Endothelial cell of umbilical vein (primary cell): ENCODE measurements at places on chromosomes 1 and 21.

- no peaks in the 10 kb centered on the region for H3K36me3 ChIP-seq
- no peak for DNase-seq
- no peak overlapping the region for H3K27ac ChIP-seq
- H3K27me3 ChIP-seq: no peaks in the 10 kb centered on the region
Observed at GRCh38 chr1:73813236-73813635, 384.7 kb downstream of the LRRIQ3 start.

DNA sequence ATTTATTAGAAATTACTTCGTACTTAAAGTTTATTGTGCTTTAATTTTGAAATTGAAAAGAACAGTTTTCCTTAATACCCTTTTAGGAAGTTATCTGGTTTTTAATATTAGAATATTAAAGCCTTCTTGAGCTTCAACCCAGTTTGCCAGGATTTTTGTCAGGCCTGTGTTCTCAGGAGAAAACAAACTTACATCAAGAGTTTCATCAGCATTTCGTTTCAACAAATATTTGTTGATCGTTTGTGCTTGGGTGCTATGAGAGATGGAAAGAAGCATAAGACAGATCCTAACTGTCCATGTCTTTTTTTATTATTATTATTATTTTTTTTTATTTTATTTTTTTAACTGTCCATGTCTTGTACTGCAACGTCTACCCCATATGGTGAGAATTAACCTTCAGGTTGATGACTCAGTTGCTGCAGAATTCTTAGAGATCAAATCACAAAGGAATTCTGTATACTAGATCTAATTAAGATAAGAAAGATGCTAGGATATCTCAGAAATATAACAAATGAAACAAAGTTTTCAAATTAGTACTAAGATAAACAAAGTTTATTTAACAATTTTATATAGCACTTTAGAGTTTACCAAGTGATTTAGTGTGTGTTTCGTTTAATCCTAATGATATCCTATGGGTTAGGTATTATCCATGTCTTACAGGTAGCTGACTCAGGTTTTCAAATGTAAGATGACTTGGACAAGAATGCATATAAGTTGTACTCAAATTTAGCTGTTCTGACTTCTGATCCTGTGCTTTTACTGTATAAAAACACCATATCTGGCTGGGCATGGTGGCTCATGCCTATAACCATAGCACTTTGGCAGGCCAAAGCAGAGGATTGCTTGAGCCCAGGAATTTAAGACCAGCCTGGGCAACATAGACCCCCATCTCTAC is 14.3 kb downstream of the FBXO28 start:
- H3K4me1 ChIP-seq: peaks cover 3% of the 10 kb centered on the region
- H3K27ac ChIP-seq: no peak overlapping the region
- H3K4me3 ChIP-seq: no peak overlapping the region
- DNase-seq: no peak
- no peaks in the 10 kb centered on the region for H3K27me3 ChIP-seq

DNA sequence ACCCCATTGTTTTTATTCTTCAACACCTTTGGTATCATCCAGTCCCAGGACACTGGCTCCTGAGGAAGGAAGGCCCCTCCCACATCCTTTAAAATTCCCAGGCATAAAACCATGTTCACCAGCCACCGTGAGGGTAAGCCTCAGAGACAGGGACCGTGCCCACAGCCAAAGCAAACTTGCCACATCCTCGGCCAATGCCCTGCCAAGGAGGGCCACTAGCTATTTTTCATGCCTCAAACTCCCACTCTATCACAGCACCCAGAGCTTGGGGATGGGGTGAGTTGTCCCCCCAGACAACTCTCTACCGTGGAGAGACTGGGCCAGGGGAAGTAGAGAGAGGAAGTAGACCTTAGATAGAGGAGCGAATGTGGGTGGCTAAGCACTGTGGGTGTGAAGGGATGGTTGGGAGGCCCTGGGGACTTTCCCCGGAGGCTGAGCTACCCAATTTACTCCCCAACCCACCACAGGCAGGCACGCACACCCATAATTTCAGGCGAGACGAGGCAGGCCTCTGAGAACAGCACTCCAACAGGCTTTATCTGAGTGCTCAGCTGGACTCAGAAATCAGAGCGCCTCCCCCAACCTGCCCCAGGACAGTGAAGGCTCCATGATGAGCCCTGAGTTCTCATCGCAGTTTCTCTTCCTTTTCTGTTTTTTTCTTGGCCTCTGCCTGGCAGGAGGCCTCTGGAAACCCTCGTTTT is 15.9 kb upstream of the BTG2 start:
- no peak overlapping the region for H3K27ac ChIP-seq
- no peak for DNase-seq
- H3K4me3 ChIP-seq: no peak overlapping the region
- no peaks in the 10 kb centered on the region for H3K36me3 ChIP-seq

GRCh38 chr1:150165622-150166612 is 16.2 kb downstream of the PLEKHO1 start:
- peaks cover 18% of the 10 kb centered on the region for H3K4me1 ChIP-seq
- H3K36me3 ChIP-seq: no peaks in the 10 kb centered on the region
- H3K4me3 ChIP-seq: no peak overlapping the region
- H3K27me3 ChIP-seq: no peaks in the 10 kb centered on the region

DNA sequence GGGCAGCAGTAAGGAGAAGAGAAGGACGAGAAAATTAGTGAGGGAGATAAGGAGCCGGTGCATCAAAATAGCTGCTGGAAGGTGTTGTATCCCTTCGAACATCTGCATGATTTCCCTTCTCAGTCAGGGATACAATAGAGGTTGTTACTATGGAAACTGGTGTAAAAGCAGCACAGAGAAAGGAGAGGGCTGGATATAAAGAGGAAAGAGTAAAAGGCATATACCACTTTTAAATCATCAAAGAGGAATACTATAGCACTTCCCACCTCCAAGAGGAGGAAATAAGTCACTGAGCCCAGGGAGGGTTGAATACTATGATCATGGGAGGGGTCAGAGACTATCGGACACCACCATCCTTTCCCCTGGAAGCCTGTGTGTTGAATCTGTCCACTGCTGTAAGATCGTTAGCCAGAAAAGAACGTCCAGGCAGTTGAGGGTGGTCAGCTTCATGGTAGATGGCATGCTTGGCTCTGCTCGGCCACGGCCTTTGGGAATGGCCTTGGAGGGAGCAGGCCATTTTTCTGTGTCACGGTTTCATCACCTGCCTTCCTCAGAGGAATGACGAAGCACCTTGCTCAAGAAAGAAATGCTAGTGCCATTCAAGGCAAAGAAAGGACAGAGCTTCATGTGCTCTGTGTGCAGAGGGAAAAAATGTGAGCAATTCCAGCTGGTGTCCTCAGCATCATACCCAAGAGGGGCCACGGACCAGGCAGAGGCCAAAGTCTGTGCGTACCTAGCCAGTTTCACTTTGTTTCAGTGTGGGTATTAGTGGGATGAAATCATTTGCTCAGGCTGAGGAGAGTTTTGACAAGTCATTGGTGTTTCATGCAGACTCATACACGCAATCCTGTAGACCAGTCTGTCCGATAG is 64.2 kb downstream of the IRF2BP2 start:
- no peaks in the 10 kb centered on the region for H3K36me3 ChIP-seq
- DNase-seq: peak; percentile 42
- no peak overlapping the region for H3K4me3 ChIP-seq
- H3K27ac ChIP-seq: peak overlapping the region; percentile 2
- peaks cover 28% of the 10 kb centered on the region for H3K4me1 ChIP-seq

DNA sequence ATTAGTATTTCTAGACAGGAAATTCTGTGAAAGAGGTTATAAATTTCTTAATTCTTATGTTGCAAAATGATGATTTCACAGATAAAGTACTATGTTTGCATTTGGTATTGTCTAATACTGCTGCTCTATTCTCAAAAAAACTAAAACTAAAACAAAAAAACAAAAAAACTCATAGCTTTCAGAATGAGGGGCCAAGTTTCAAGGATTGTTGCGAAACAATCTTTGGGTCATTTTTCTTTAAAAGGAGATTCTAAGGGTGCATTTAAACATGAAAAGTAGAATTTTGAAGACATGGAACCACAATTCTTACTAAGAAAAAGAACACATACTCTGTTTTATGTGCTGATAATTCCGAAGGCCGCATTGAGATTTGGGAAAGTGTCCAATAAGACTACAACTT is 645.1 kb downstream of the ADGRL2 start:
- H3K4me1 ChIP-seq: no peaks in the 10 kb centered on the region
- no peaks in the 10 kb centered on the region for H3K27me3 ChIP-seq
- DNase-seq: no peak
- no peak overlapping the region for H3K27ac ChIP-seq
- H3K4me3 ChIP-seq: no peak overlapping the region

DNA sequence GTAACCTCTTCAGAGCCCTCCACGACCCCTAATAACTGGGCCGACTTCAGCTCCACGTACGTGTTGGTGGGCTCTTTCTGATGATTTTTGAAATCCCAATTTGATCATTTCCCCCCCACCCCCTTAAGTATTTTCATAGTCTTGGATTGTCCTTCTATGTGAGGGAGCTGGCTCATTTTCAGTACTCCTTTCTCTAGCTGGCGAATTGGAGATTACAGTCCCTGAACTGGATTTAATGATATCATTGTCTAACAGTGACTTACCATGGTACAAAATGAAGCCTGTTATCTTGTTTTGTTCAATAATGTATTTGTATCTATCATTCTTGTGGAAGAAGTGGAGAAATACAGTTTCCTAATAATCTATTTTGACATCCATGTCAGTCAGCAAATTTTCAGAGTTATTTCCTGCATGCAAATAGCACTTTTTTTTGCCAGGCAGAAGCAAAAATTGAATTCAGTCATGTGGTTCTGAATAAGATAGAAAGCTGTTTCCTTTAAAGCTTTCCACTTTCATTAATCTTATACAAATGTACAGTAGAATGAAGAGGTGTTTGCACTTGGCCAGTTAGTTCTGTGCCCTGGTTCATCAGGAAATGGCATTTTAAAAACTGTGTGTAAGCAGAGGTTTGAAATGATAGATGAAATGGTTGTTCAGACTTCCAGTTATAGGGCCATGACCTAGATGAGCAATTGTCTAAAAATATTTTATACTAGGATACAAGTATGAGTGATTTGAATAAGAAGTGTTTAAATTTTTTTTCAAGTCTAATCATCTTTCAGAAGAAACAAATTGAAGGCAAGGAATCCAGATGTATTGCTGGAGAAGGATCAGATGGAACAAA is 104.2 kb downstream of the ATP5PO start:
- H3K27ac ChIP-seq: no peak overlapping the region
- peak; percentile 40 for DNase-seq
- H3K27me3 ChIP-seq: no peaks in the 10 kb centered on the region
- H3K4me3 ChIP-seq: no peak overlapping the region
- peaks cover 12% of the 10 kb centered on the region for H3K4me1 ChIP-seq

DNA sequence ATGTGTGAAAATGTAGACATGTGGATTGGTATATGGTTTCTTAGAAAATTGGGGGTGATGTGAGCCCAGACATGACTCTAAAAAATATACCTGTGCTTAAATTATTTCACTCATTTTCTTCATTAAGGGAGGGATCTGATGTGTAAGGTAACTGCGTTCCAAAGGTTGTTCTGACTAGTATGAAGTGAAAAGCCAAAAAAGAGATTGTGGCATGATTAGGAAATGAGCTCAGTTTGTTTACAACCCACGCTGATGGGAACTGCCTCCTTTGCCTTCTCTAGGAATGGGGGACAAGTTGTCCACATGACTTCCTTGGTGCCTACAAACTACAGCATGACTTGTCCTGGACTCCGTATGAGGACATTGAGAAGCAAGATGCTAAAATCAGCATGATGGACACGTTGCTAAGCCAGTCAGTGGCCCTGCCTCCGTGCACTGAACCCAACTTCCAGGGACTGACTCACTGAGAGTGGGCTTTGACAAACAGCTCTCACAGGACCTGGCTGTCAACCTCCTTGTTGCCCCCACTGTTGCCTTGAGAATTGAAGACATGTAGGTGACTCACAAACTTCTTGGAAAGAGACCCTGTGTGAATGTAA is 8.0 kb downstream of the C1orf50 start:
- H3K27me3 ChIP-seq: no peaks in the 10 kb centered on the region
- DNase-seq: no peak
- H3K4me3 ChIP-seq: no peak overlapping the region
- no peak overlapping the region for H3K27ac ChIP-seq
- H3K36me3 ChIP-seq: peaks cover 6% of the 10 kb centered on the region
- H3K4me1 ChIP-seq: no peaks in the 10 kb centered on the region

- no peaks in the 10 kb centered on the region for H3K36me3 ChIP-seq
- H3K27me3 ChIP-seq: no peaks in the 10 kb centered on the region
- H3K4me3 ChIP-seq: no peak overlapping the region
- H3K27ac ChIP-seq: no peak overlapping the region
- H3K4me1 ChIP-seq: peaks cover 4% of the 10 kb centered on the region
- DNase-seq: no peak
Observed at GRCh38 chr1:42170779-42171621, 6.5 kb upstream of the GUCA2A start.

GRCh38 chr21:37828556-37828955 is 87.7 kb downstream of the KCNJ6 start:
- no peak overlapping the region for H3K27ac ChIP-seq
- H3K27me3 ChIP-seq: peaks cover 2% of the 10 kb centered on the region
- no peaks in the 10 kb centered on the region for H3K36me3 ChIP-seq
- no peak for DNase-seq
- no peak overlapping the region for H3K4me3 ChIP-seq

DNA sequence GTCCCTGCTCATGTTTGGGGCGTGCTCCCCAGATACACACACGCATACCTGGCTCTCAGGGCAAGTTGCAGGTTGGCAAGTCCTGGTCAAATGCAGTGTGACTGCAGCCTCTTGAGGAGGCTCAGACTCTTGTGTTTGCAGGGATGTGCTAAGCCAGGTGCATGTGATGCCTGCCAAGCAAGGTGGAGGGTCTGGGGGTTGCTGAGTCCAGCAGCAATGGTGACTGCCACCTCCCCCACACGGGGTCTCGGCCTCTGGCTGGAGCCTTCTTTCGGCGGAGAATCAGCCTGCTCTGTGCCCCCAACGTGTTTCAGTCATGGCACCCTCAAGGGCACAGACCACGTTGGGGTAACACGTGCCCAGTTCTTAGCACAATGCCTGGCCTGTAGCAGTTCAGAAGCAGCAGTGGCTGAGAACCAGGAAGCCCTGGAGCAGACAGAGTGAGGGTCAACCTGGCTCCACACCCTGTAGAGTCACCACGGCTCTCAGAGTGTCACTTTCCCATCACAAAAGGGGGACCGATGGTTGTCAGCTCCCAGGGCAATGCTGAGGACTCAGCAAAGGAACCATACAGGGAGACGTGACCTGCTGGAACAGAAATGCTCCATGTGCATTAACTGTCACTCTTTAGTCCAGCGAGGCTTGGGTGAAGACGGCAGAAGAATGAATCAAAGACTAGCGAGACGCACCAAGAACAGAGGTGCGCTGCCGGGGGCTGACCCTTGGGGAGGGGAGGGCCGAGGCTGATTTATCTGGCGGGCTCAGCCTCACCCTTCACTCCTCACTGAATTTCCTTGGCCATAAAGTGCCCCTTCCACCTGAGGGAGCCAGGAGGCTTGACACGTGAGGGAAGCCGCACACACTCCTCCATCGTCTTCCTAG is 109.0 kb downstream of the PGBD5 start:
- no peak overlapping the region for H3K27ac ChIP-seq
- DNase-seq: no peak
- H3K4me3 ChIP-seq: no peak overlapping the region
- no peaks in the 10 kb centered on the region for H3K4me1 ChIP-seq
- no peaks in the 10 kb centered on the region for H3K27me3 ChIP-seq
